ENCODE measurements at places on chromosomes 11 and 22. TPM values are rescaled to one million over a fixed set of nuclear protein-coding genes. Genes with fewer than 3 reads are reported as not detected.

Gene FXYD2
- total RNA-seq = 1.3 TPM

GRCh38 chr11:27916541-27917100, 191.3 kb downstream of the KIF18A start:
- DNase-seq = no peak

GRCh38 chr11:30316237-30316636, 6.7 kb upstream of the ARL14EP start:
- no peak for DNase-seq

- no peak for DNase-seq
Measured at GRCh38 chr11:38646382-38646781, 2048.3 kb upstream of the RAG2 start.

DNA sequence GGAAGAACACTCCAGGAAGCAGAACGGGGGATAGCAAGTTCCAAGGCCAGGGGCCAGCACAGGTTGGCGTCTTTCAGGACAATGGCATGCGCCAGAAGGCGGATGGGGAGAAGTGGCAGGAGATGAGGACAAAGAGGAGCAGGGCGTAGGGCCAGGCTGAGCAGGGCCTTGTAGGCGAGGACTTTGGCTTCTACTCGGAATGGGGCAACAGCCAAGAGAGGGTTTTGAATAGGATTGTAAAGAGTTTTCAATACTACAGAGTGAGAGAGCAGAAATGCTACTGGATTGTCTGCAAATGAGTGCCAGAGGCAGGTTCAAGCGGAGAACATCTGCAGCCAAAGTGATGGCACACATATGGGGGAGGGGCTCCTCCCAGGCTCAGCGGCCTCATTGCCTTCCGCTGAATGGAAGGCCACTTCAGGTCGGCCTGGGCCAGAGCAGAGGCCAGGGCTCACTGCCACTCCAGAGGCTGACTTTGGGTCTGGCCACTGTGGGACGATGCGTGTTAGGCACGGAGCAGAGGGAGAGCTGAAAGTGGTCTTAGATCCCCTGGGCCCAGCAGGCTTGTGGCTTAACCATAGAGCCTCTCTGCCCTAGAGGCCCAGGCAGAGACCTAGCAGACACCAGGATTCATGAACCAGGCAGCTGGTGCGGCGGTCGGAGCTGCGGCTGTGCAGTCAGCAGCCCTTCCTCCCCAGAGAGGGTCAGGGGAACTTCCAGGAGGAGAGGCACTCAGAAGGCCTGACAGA, 118.2 kb downstream of the DSCAML1 start:
- DNase-seq = peak; percentile 53

GRCh38 chr11:9796266-9796665, 132.4 kb downstream of the SWAP70 start:
- DNase-seq = no peak
